Stimulated activated CD8-positive, alpha-beta memory T cell treated with anti-CD3 and anti-CD28 coated beads, Interleukin-15, amount 100 ng/mL, for 24 hours (primary cell): ENCODE measurements at places on chromosomes 1 and 21.
A peak's percentile ranks its signal among the peaks of the same experiment; 100 is the strongest.

DNA sequence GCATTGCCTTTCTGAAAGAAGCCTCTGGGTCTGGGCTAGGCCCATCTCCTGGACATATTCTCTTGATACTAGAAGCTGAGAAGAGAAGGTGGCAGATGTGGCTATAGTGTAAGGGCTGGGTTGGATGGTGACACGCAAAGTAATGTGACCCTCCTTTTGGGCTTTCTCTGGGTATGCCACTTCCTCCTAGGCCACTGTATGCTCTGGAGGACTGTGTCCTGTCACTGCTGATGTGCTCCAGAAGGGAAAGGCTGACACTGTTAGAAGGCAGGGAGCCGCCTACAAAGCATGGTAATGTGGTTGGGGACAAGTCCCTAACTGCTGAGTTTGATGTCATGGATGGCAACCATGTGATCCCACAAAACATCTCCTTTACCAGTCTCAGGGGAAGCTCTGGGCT, 112.1 kb downstream of the BCAR3 start:
- no peak for DNase-seq

- DNase-seq, result no peak
Observed at GRCh38 chr1:230185076-230186001, 118.3 kb downstream of the GALNT2 start.

DNA sequence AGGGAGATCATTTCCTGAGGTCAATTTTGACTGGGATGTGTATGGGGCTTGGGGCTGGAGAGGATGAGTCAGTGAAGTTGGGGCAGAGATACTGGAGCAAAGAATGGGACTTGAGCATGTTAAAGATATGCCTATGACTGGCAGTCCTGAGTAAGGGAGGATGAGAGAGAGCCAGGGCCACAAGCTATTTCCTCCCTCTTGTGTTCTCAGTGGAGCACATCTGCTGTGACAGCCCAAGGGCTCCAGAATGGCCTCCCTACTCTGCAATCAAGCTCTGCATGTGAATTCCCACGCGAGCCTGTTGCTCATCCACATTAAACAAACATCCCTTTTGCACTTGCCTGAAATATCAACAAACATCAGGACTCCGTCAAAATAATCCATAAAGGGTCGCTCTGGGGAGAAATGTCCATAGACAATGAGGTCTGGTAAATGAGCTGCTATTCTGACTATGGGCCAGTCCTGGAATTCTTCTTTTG, 9.2 kb downstream of the ADCY10 start:
- no peak for DNase-seq

- no peak for DNase-seq
Observed at GRCh38 chr21:16179773-16180172, 450.0 kb downstream of the USP25 start.

- no peak for DNase-seq
Observed at GRCh38 chr1:98981917-98982513, 22.6 kb downstream of the PLPPR5 start.

DNA sequence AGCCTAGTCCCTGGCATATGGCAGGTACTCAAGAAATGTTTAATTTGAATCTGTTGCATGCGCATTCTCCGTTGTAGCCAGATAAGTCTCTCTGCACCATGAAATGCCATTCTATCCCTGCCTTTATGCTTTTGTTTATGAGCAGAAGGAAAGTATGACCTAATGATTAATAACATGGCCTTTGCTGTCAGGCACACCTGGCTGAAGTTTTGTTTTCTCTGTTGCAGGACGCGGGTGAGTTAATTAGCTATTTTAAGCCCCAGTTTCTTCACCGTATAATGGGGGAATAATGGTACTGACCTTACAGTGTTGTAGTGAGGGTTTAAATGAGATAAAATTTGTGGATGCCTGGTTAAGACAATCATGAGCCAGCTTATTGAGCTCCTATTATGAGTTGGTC, 87.7 kb downstream of the ST6GALNAC3 start:
- DNase-seq, result no peak

- no peak for DNase-seq
Observed at GRCh38 chr1:208219659-208220282, 24.4 kb downstream of the PLXNA2 start.

DNA sequence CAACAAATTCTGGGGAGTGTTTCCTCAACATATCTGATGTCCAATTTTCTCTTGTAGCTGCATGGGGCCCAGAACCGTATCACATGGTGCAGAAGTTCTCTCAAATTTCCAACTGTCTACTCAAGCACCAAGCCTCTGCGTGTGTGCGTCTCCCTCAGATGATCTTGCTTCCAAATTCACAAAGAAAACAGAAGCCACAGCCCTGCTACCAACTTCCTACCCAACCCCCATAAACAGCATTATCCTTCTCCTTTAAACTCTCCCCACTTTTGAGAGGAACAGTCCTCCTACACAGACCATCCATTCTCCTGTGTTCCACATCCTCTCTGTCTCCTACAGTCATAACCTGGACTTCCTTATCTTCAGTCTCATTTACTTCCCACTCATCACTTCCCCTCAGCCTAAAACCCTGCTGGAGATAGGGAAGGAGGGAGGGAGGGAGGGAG, 354.1 kb downstream of the SMYD3 start:
- no peak for DNase-seq

DNA sequence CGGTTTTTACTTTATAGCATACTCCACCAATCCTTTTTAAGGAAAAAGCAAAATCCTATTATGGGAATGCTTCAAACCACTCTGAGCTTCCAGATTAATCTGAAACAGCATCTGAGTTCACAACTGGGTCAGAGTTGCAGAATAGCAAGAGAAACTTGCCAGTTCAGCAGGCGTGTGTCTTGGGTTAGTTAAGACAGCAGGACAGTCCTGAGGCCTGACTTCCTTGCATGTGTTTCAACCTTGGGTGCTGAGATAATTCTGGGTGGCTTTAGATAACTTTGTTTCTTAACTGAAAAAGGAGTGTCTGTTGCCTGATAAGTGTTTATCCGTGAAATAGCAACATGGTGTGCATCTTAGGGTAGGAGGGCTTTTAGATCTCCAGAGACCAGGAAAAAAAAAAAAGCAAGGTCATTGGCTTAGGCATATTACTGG, 169.2 kb downstream of the DHRS3 start:
- DNase-seq, result no peak

DNA sequence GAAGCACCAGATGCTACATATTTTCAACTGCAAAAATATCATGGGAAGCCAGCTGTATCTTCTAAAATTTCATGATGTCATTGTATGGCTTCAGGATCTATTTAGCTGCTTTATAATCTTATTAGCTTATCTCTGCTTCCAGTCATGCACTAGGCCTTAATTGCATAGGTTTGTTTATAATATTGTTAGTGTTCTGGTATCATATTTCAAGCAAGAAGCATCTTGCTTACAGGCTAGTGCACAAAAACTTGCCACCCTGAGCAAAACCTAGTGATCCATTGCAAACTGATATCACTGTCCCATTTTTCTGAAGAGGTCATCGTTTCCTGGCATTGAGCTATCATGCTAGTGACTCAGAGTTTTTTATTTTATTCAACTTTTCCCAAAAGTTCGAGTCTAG, 15.7 kb upstream of the NRIP1 start:
- no peak for DNase-seq

DNA sequence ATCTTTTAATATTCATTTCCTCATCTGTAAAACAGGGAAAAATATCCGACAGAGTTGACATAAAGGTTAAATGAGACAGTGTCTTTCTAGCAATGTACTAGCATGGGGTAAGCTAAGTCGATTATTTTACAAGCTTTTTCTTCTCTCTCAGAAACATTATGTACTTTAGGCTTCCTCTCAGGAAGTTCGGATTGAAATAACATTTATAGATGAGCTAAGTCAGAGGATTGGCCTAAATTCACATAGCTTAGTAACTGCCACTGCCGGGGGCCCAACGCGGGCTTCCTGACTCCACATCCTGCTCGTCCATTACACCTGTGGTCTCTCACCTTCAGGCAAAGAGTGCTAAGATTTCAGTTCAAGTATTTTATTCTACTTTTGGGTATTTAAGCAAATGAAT, 462.3 kb upstream of the NFIA start:
- no peak for DNase-seq

- no peak for DNase-seq
Observed at GRCh38 chr1:41795205-41795762, 123.4 kb downstream of the HIVEP3 start.

- DNase-seq, result no peak
Observed at GRCh38 chr1:228299901-228300300, 92.1 kb downstream of the OBSCN start.

- no peak for DNase-seq
Observed at GRCh38 chr1:149843431-149844041, 55.8 kb upstream of the BOLA1 start.

DNA sequence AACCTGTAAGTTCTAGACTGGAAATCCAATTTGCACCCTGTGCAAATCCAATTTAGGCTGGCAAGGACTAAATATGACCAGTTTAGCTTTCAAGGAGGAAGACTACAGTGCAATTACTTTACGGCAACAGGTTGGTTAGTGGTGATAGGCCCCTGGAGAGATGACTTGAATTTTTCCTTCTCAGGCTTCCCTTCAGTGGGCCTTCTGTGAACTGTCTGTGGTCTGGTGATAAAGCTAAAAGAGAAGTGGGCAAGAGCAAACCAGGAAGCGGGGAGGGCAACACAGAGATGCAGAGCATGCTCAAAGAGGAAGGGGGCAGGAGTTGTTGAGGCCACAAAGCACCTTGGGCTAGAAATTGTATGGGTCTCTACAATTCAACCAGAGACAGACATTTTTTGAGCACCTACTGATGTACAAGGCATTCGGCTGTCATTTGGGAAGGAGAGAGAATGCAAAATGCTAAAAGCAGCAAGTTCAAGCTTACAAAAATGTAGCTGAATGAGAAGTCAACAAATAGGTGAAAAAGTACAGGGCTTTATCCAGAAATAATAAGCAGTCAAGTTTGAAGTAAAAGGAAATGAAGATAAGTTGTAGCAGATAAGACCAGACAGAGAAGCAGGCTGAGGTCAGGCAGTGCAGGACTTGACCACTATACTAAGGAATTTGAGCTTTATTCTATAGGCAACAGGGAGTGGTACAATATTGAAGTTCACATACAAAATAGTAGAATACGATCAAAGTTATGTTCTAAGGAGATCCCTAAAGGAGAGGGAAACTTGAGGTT, 23.9 kb downstream of the INPP5B start:
- DNase-seq, result no peak

DNA sequence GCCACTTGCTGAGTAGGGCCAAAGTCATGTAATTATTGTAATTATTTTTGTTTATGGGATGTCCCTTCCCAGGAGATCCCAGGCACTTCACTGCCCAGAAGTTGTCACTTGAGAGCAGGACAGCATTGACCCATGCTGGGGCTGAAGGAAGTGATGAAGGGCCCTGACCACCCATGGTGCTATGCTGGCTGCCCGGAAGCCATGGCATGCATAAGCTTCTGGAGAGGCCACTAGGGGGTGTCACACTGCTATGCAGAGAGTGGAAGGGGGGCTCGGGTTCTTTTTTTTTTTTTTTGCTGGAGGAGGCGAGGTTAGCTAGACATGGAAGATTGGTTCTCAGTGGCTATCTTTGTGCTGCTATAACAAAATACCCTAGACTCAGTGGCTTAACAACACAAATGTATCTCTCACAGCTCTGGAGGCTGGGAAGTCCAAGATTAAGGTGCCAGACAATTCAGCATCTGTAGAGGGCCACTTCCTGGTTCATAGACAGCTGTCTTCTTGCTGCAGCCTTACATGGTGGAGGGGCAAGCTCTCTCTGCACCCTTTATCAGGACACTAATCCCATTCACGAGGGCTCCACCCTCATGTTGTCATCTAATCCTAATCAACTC, 84.9 kb downstream of the CNIH3 start:
- no peak for DNase-seq

- no peak for DNase-seq
Observed at GRCh38 chr1:6770751-6771440, 14.4 kb upstream of the CAMTA1 start.

- DNase-seq, result no peak
Observed at GRCh38 chr21:28632755-28633408, 359.8 kb downstream of the LTN1 start.

DNA sequence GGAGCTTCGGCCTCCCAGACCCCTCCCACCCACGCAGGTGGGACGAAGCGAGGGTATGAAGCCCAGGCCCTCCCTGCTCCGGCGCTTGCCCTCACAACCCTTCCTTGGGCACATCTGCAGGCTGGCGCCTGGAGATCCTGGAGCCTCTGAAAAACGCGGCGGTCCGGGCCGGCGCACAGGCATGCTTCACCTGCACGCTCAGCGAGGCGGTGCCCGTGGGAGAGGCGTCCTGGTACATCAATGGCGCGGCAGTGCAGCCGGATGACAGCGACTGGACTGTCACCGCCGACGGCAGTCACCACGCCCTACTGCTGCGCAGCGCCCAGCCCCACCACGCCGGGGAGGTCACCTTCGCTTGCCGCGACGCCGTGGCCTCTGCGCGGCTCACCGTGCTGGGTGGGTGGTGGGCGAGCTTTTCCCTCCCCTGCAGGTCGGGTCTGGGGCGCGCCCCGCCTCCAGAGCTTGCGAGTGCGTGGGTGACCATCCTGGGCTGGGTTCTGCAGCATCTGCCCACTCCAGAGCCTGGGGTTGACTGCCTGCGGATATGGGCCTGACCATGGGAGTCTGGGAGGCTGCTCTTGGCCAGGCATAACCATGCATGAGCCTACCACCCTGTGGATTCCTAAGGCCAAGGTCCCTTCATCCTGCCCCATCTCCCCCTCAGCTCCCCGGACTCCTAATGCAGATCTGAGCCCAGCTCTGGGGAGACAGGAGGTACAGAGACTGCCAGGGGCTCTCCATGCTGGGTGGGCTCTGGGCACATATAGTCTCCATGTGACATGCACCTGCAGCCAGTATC, 89.8 kb downstream of the TRIM11 start:
- no peak for DNase-seq

GRCh38 chr1:157648317-157648716, 50.4 kb upstream of the FCRL4 start:
- no peak for DNase-seq

DNA sequence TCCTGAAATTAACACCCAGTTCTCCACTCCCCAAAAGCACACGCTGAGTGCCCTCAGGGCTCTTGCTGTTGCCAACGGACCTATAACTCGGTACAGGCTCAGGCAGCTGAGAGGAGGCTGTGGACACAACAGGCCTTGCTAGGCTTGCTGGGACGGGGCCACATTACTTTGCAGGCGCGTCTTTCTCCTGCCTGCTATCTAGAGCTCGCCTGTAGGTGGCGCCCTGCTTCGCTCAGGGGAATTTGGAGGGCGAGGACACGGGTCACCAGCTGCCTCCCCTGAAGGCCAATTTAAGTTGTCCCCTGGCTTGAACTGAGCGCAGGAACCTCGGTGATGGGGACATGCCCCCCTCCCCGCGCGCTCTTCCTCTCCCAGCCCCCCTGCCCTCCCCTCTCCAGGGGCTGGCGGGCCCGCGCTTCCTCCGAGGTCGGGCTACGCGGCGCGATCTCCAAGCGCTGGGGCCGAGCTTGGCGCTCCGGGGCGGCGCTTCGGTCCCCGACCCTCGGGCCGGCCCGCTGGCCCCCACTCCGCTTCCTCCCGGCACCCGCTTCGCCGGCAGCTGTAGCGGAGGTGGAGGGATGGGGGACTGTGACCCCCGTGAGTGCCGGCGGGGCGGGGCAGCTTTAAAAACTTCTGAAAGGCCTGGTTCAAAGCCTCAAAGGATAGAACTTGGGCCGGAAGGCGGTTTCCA, 32.4 kb upstream of the NFIA start:
- peak; percentile 84 for DNase-seq
